ENCODE measurements at places on chromosomes 13 and 19.
A peak's percentile ranks its signal among the peaks of the same experiment; 100 is the strongest.

GRCh38 chr19:10418485-10419199 lies 1.7 kb upstream of the PDE4A start:
- DNase-seq: no peak

GRCh38 chr19:35168196-35168595 lies 13.7 kb downstream of the FXYD5 start:
- DNase-seq: no peak

DNA sequence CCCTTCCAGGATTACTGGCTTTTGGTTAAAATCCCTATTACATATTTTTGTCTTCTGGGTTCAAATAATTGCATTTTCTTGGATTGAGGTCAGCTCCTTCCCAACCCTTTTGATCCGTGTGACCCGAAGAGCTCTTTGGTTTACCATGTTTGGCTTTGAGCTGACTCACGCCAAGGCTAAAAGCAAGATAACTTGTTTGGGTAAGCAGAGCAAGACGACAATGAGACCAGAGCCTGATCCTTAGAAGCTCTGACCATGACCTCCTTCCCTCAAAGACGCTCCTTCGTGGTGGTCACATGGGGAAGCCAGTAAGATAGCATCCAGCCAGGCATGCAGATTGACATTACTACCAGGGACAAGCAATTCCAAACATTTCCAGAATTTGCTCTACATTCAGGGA lies 153.8 kb downstream of the DCT start:
- DNase-seq: no peak

GRCh38 chr19:7706188-7706954 lies 4.4 kb upstream of the FCER2 start:
- no peak for DNase-seq

DNA sequence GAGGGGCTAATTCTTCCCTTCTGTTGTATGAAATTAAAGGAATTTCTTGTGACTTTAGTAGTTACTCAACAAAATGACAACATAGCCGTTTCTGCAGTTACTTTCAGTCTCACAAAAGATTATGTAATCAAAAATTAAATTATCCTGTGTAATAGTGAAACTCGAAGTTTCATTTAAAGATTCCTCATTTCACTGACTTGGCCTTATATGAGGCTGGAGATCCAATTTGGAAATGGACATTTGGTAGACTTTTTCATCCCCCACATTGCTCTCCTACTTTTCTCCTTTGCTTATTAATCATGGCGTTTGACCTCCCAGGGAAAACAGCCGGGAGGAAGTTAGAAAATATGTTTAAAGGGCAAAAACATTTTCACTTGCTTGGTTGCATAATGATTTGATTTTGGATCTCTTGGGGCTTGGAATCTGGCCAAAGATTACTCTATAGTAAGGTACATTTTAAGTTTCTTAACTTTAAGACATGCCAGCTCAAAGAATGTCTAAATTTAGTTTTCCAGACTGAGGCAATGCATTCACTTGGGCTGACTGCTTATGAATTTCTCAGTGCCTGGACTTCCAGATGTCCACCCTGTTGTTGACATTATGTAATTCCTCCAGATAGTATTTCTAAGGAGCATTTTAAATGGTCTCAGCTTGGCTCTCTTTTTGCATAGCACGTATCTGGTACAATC lies 1364.9 kb upstream of the MIR17HG start:
- DNase-seq: no peak

GRCh38 chr13:113857531-113858195 lies 6.2 kb downstream of the GAS6 start:
- no peak for DNase-seq

GRCh38 chr13:30600496-30600895 lies 17.2 kb upstream of the USPL1 start:
- DNase-seq: no peak

- DNase-seq: no peak
Measured at GRCh38 chr19:38980583-38981374, 5.2 kb upstream of the FBXO17 start.

DNA sequence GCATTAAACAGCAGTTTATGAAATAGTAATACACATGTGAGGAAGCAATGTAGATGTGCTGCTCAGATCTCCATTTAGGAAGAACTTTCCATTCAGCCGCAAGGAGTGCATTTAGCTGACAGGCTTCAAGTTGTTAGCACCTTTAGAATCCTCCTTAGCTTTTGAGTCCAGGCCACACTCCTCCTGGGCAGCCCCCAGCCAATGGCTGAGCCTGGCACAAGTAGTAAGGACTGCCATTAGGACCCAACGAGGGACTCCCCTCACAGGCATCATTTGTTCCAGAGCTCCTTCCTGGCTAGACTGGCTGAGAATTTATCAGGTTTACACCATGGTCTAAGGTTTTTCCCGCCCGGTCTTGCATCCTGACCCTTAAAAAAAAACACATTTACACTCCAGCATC lies 201.4 kb downstream of the DIAPH3 start:
- no peak for DNase-seq

- no peak for DNase-seq
Measured at GRCh38 chr19:21883516-21883915, 47.5 kb upstream of the ZNF43 start.

DNA sequence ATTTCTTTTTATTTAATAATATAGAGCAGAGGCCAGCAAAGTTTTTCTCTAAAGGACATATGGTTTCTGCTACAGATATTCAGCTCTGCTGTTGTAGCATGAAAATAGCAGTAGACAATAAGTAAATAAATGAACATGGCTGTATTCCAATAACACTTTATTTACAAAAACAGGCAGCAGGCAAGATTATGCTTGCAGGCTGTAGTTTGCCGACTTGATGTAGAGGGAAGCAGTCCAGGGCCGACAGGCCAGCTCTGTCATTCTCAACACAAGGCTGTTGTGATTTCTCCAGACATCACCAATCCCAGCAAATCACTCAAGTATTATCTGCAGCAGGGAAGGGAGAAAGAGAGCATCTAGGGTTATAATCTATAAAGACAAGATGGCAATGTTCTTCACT lies 1062.5 kb upstream of the PCDH9 start:
- DNase-seq: no peak

- peak; percentile 19 for DNase-seq
Measured at GRCh38 chr19:28710278-28710677, 502.7 kb downstream of the UQCRFS1 start.

DNA sequence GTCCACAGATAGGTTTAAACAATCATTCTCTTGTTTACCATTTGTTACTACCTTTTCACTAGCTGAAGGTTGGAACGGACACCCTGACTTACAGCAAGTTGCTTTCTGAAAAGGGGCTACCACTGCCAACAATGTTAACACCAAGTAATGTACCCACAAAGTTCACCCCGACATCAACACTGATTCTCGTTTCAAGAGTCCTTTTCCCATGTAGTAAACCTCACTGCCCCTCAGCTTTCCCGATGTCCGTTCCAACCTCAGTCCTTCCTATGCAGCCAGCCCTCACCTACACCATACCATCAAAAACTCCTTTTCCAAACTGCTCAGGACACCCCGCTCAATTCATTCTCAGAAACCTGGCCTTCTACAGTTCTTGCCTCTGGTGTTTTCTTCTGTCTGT lies 29.0 kb downstream of the PEG3 start:
- DNase-seq: no peak

DNA sequence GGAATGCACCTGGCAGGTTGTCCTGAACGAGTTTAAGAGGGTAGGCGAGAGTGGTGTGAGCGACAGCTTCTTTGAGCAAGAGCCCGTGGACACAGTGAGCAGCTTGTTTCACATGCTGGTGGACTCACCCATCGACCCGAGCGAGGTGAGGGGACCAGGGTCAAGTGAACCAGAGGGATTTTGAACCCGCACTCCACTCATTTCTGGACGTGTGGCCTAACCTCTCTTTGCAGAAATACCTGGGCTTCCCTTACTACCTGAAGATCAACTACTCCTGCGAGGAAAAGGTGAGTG lies 1.7 kb downstream of the CATSPERG start:
- DNase-seq: no peak

DNA sequence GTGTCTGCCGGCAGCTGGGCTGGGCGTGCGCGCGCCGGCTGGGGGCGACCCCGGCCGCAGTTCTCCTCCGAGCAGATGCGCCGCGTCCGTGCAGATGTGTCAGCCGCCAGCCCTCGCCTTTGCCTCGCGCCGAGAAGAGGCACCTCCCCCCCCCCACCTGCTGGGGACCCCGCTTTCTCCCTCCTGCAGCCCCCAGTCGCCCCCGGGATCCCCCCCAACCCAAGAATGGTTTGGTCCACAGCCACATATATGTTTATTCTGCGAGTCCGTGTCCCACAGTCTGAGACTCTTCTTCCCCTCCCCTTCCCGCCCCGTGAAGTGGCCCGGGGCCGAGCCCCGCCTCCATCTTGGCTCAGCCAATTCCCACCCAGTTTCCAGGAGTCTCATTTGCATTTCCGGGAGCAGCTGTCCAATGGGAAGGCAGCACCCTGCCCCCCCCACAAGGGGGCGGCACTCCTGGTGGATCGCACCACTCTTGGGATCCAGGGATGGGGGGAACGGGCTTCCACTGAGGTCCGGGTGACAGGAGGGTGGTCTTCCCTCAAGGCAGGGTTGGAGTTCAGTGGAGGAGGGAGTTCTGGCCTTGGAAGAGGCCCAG lies 8.6 kb downstream of the ISOC2 start:
- DNase-seq: no peak

DNA sequence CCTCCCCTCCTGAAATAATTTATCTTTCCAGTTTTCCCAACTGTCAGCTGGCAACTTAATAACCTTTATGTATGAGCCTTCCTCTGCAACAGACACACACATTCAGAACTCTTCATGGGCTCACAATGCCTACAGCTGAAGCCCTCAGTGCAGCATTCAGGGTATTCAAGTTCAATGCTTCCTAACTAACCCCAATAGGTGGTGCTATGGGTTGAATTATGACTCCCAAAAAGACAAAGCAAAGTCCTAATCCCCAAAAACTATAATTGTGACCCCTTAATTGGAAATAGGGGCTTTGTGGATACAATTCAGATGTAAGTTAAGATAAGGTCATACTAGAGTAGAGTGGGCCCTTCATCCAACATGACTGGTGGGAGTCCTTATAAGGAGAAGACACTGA lies 202.2 kb downstream of the SUCLA2 start:
- DNase-seq: no peak

GRCh38 chr19:38850976-38851621 lies 1.3 kb upstream of the HNRNPL start:
- DNase-seq: no peak

- DNase-seq: no peak
Measured at GRCh38 chr19:49710372-49710951, 19.5 kb downstream of the CPT1C start.

DNA sequence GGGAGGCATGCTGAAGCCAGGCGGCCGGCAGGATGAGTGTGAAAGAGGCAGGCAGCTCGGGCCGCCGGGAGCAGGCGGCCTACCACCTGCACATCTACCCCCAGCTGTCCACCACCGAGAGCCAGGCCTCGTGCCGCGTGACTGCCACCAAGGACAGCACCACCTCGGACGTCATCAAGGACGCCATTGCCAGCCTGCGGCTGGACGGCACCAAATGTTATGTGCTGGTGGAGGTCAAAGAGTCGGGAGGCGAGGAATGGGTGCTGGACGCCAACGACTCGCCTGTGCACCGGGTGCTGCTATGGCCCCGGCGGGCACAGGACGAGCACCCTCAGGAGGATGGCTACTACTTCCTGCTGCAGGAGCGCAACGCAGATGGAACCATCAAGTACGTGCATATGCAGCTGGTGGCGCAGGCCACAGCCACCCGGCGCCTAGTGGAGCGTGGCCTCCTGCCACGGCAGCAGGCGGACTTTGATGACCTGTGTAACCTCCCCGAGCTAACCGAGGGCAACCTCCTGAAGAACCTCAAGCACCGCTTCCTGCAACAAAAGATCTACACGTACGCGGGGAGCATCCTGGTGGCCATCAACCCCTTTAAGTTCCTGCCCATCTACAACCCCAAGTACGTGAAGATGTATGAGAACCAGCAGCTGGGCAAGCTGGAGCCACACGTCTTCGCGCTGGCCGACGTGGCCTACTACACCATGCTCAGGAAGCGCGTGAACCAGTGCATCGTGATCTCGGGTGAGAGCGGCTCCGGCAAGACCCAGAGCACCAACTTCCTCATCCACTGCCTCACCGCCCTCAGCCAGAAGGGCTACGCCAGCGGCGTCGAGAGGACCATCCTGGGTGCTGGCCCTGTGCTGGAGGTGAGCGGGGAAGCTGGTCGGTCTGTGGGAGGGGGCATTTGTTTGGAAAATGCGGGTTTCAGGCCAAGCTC lies 26.4 kb downstream of the MYO9B start:
- no peak for DNase-seq

DNA sequence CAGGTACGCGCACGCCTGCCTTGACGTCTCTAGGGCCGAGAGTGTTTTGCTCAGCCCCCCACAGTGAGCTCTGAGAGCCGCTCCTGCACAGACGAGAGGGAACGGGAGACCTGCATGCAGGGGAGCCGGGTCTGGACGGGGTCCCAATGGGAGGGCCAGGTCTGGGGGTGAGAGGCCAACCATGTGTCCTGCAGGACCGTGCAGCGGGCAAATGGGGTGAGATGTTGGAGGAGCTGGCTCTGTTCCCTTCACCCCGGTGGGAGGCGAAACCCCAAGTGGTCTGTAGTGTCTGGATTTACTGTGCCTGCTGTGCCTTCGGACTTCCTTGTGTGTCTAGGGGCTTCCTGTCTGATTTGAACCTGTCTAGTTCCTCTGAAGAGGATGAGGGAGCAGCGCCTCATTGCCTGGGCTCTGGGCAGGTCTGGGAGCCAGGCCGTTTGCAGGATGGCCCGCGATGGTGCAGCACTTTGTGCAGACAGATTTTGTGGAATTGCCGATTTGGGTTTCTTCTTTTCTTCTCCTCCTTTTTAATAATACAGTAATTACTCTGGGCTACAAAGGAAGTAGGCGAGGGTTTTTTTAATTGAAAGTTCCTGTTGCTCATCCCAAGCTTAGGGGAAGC lies 2.1 kb downstream of the CSNK1G2 start:
- DNase-seq: no peak

GRCh38 chr13:106919638-106920037 lies 351.7 kb upstream of the ARGLU1 start:
- no peak for DNase-seq

GRCh38 chr13:33937373-33938098 lies 119.6 kb downstream of the RFC3 start:
- DNase-seq: no peak

DNA sequence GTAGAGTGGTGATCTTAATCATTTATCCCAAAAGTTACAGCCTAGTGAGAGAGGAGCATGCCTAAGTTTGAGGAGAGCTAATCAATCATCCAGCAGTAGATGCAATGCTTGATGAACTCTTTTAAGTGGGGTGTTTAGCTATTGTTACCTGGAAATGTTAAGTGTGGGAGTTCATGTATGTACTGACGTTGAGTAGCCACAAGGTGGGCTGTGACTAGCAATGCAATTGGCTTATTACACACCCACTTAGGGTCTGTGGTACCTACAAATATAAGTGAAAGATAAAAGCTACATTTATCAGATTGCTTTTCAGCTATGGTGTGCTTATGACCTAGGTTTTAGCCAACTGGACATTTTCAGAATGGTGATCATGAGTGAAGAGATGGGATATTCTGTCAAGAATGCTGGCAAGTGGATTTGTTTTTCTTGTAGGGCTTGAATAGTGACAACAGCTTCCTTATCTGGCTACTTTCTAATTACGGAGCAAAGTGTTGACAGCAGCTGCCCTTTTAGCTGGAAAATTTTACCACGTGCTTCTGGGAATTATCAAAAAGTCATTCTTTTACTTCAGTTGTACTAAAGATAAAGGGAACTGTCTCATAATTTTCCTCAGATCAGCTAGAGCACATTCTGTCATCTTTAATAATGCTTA lies 170.6 kb downstream of the POSTN start:
- DNase-seq: no peak

Measured in AG04449 (cell line).